ENCODE measurements at places on chromosomes 5 and 9.

- peak; percentile 83 for DNase-seq
Measured at GRCh38 chr5:111143910-111144309, 51.8 kb downstream of the WDR36 start.

- DNase-seq = peak; percentile 17
Measured at GRCh38 chr5:1007221-1007680, 1.4 kb upstream of the NKD2 start.

GRCh38 chr9:32672469-32672868 is 37.0 kb upstream of the TAF1L start:
- DNase-seq = no peak

DNA sequence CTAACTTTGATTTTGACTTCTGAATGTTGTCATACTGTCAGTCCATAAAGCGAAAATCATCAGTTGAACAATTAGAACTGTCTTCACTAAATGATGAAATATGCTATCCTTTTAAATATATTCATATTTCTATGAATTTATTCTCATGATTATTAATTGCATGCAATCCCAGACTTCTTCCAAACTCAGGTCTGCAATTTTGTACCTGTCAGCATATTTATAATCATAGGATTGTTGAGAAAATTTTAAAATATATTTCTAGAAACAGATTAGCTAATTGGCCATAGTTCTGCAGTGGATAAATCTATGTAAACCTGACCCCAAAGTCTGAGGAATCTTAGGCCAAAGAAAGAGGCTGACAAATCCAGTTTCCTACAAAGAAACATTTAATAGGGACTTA is 347.5 kb downstream of the SLCO4C1 start:
- no peak for DNase-seq

GRCh38 chr5:473551-474192 is 30.7 kb downstream of the EXOC3 start:
- DNase-seq = peak; percentile 57

- peak; percentile 34 for DNase-seq
Measured at GRCh38 chr9:93091453-93092081, 4.5 kb upstream of the CARD19 start.

DNA sequence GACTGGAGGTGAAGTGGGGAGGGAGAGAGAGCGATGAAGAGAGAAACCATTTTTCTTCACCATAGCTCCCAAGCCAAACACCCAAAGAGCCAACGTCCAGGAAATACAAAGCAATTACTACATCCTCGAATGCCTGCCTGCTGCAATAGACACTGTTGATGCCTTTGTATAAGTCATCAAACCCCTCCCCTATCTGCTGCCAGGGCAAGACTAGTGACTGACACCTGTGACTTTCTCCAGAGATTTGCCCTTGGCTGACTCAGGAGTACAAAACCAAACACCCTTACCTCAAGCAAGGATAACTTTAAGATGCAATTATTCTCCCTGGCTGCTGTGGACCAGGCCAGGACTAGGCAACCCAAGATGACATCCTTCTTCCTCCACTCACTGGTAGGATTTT is 81.8 kb upstream of the RASA1 start:
- no peak for DNase-seq

DNA sequence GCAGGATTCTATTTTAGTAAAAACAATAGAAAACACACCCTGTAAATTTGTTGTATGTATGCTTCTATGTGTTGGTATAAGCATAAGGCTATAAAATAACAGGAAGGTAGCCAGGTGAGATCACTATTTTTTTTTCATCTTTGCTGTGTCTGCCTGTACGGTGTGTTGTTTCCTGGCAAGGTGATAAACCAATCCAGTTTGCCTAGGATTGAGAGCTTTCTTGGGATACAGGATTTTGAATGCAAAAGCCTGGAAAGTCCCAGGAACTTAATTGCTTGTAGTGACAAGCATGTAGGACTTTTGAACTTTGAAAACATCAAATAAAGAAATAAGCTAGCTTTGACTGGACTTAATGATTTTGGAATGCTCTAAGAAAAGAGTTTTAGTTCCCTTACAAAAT is 83.3 kb upstream of the RORB start:
- DNase-seq = no peak

DNA sequence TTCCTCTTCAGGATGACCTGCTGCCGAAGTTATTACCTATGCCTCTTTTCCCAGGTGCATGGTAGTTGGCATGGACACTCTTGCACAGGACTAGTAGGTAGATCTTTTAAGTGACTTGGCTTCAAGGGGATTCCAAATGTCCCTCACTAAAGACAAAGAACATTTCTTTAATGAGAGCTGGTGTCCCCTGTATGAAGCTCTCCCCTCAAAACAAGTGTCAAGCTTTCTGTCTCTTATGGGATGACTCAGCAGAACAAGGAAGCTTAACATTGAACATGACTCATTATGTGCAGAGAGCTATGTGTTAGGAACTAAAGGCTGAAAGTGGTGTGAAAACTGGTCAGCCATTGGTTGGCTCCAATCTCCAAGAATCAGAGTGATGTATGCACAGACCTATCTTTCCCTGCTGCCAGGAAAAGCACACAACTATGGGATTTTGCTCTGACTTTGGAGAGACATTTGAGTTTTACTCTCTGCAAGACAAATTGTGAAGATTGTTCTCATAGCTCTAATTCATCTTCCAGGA is 120.5 kb downstream of the PRDM6 start:
- DNase-seq = no peak

GRCh38 chr9:28365020-28365640 is 791.8 kb upstream of the C9orf72 start:
- no peak for DNase-seq

- no peak for DNase-seq
Measured at GRCh38 chr9:112757282-112757883, 6.8 kb downstream of the SNX30 start.

GRCh38 chr5:97056263-97056662 is 86.1 kb downstream of the LIX1 start:
- DNase-seq = no peak

- no peak for DNase-seq
Measured at GRCh38 chr5:40746703-40747102, 9.1 kb downstream of the TTC33 start.

- DNase-seq = no peak
Measured at GRCh38 chr5:157475432-157475831, 15.4 kb downstream of the NIPAL4 start.

GRCh38 chr9:121750259-121750714 is 98.9 kb downstream of the DAB2IP start:
- no peak for DNase-seq

- no peak for DNase-seq
Measured at GRCh38 chr5:151648988-151649387, 37.7 kb downstream of the SPARC start.

- no peak for DNase-seq
Measured at GRCh38 chr5:72400950-72401349, 80.8 kb downstream of the PTCD2 start.

DNA sequence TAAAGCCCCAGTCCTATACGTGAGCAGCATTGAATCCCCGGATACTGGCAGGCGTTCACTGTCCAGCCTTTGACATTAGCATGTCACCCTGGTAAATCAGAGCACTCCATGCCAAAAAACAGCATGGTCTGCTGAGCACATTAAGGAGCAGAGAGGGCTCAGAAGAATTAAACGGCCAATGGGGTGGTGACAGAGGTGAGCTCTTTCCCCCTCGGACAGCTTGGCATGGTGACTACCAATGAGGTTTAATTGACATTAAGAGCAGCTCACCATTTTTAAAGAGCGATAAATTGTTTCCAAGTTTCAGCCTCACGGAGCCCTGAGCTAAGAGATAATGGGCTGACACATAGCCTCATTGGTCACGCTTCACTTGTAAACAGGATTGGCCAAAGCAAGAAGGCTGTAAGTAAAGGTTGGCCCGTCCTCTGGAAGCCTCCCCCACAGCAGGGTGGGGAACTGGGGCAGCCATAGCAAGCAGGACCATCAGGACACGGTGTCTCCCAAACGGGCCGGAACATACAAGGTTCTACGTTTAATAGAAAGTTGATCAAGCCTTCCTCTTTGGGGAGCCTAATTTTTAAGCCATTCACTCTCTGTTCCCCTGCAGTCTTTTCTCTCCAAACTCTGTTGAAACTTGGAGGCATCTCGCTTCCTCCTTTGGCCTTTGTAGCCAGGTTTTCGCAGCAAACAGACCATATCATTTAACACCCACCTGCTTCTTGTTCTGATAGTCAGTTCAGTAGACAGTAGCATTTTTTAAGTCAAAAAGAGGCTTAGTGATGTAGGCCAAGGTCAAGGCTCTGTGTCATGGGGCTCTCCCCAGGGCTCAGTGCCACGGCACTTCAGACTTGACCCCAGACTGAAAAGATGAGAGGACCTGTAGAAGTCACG is 25.9 kb downstream of the QRFP start:
- no peak for DNase-seq

DNA sequence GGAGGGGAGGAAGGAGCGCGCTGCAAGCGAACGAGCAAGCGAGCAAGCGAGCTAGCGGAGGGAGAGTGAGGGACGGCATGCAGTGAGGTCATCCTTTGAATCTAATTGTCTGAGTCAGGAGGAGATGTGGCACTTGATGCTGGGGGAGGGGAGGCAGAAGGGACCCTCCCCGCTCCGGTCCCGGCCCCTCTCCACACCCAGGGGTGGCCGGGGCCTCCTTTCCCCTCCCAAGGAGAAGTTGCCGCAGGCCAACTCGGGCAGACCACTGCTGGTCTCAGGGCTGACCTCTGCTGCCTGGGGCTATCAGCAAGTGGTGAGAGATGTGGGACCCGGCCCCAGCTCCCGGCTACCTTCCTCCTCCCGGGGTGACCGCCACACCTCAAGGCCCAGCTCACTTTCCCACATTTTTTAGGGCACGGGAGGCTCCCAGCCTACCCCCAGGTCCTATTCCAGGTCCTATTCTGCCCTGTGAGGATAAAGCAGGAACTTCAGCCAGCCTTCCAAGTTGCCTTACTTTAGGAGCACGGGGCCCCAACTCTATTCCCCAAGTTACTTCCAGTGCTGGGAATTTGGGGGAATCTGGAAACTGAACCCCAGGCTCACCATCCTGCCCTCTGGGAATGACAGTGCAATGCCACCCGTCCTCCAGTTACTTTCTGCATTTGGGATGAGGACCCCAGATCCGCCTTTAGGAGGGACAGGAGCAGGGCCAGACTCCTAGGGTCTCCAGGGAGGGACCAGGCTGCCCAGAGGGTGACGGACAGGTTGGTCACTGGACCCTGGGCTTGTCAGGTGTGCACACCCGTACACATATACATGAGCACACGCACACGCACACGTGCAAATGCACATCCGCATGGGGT is 11.1 kb downstream of the CNTFR start:
- peak; percentile 70 for DNase-seq

GRCh38 chr5:131230406-131230805 is 33.4 kb upstream of the CDC42SE2 start:
- no peak for DNase-seq

- DNase-seq = no peak
Measured at GRCh38 chr5:78287833-78288232, 6.7 kb downstream of the AP3B1 start.

DNA sequence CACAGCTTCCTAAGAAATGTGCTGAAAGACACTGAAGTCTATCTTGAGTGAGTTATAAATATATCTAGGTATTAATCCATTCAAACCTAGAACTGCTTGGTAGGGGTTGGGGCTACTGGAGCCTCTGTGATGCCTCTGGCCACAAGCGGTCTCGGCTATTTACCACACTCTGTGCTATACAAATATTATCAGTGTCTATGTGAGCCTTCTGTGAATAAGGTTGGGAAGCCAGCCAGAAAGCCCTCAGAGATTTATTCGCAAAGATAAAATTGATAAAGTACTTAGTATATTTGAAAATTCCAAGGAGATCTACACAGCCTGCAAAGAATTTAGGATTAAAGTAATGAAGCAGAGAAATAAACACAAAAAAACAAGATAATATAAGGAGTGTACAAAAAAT is 41.4 kb downstream of the LIFR start:
- DNase-seq = no peak

DNA sequence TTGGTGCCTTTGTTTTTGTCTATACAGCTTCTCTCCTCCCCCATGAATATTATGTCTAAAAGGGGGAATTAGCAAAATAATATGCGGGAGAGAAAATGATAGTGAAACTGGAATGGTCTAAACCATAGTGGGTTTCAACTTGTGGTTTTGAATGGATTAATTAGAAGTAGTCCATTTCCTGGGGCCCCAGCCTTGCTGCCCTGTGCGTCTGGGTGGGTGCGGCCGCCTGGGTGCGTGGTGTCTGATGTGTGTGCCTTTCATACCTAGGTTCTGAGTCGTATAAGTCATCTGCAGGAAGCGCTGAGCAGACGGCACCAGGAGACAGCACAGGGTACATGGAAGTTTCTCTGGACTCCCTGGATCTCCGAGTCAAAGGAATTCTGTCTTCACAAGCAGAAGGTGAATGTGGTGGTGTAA is 120.0 kb upstream of the CACNA1B start:
- no peak for DNase-seq

- no peak for DNase-seq
Measured at GRCh38 chr5:115542651-115543364, 1.8 kb downstream of the FEM1C start.

- no peak for DNase-seq
Measured at GRCh38 chr5:109688630-109688969, 1.1 kb upstream of the MAN2A1 start.

GRCh38 chr5:78601559-78602314 is 46.8 kb downstream of the LHFPL2 start:
- DNase-seq = peak; percentile 79

DNA sequence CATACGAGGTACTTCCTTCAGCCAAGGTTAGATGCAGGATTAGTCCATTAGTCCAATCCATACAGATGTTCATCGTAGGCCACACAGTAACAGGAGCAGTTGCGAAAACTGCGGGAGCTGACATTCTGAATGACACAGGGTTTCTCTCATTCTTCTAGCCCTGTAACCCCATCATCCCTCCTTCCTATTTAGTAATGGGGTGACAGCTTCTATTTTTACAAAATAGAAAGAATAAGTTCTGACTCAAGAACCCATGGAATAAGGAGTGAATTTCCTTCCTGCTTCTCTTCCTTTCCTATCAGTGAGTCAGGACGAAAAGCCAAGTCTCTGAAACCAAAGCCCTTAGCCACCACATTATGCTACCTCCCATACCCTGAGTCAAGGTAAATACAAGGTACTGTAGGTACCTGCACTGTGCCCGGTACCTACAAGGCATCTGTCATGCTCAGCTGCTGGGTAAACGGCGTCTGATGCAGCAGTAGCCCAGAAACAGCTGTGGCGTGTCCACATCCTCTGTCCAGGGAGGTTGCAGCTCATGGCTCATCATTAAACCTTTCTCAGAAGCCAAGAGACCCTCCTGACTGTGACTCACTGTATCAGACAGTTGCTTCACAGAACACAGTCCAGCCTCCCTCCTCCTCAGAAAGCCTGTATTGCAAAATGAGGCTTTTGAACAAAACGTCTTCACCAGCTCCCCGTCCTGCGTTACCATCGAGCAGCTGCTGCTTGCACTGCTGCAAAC is 84.2 kb downstream of the ESM1 start:
- DNase-seq = no peak
